Fibroblast of villous mesenchyme (primary cell): ENCODE measurements at places on chromosomes 3 and 15. TPM values are rescaled to one million over a fixed set of nuclear protein-coding genes. Genes with fewer than 3 reads are reported as not detected.

TMC3 gene
- total RNA-seq = not detected in 2 replicates

RTP1 gene
- total RNA-seq = not detected in 2 replicates

GP5 gene
- total RNA-seq = 0.32 TPM in 1 of 2 replicates, not detected in the other

THSD4 gene
- 60.2 and 76.4 TPM in 2 replicates for total RNA-seq

TTLL13 gene
- total RNA-seq = under 0.01 and 0.32 TPM in 2 replicates

GPD1L gene
- 3.5 and 7.8 TPM in 2 replicates for total RNA-seq

MAP6D1 gene
- total RNA-seq = 2.9 and 3.5 TPM in 2 replicates

RAF1 gene
- 86.7 and 111 TPM in 2 replicates for total RNA-seq

UBE3A gene
- 71.2 and 96.7 TPM in 2 replicates for total RNA-seq

PARP6 gene
- 25.9 and 29.6 TPM in 2 replicates for total RNA-seq

CLCN2 gene
- 4.2 and 6.0 TPM in 2 replicates for total RNA-seq

C3orf20 gene
- under 0.01 TPM in 1 of 2 replicates, not detected in the other for total RNA-seq

UNC13C gene
- total RNA-seq = not detected in 2 replicates

AVEN gene
- 37.1 and 39.6 TPM in 2 replicates for total RNA-seq

CPNE9 gene
- not detected in 2 replicates for total RNA-seq

CCR8 gene
- not detected in 2 replicates for total RNA-seq

ZPLD1 gene
- total RNA-seq = 0.43 and 1.3 TPM in 2 replicates

LIPC gene
- 0.86 and 0.97 TPM in 2 replicates for total RNA-seq
